Right renal cortex interstitium (tissue), 3 donors: ENCODE measurements at places on chromosomes 6 and 20. TPM values are rescaled to one million over a fixed set of nuclear protein-coding genes. Genes with fewer than 3 reads are reported as not detected.

GRCh38 chr6:41732591-41733359, 2.6 kb downstream of the TFEB start:
- no peak for DNase-seq

OPRM1 gene
- not detected for polyA plus RNA-seq

- no peak for DNase-seq
Observed at GRCh38 chr6:135568379-135568778, 70.8 kb upstream of the AHI1 start.

GRCh38 chr6:161064915-161065314, 73.3 kb downstream of the MAP3K4 start:
- no peak for DNase-seq

DNA sequence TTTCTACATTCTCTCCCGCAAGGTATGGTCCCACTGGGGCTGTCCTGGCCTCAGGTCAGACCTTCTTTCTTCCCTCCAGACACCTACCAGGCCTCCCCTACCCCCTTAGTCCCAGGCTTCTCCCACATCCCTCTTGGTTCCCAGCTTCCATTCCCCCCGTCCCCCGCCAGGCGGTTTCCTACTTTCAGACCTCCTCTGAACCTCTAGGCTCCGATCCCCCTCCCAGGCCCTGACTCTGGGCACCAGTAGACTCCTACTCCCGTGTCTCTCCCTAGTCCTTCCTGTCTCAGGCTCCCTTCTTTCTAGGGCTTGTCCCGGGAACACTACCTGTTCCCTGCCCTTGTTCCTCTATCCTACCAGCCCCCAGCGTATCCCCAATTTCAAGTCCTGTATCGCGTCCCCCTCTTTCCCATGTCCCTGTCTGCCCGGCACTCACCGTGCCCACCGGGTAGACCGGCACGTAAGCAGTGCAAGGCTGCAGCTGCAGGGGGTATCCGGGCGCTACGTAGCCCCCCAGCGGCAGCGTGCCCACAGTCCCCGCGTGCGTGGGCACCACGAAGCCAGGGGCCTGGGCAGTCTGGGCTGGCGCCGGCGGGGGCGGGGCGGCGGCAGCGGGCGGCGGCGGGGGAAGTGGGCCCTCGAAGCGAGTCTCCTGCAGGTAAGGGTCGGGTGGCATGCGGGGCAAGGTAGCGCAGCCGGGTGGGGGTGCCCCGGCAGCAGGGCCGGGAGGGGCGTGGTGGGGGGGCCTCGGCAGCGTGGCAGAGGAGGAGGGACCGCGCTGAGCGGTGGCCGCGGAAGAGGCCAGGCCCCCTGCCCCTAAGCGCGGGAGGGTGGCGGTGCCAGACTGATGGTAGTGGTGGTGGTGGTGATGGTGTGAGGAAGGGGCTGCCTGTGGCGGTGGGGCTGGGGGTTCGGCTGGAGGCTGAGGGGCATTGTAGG, 1.5 kb downstream of the PRRT1 start:
- DNase-seq = no peak

DNA sequence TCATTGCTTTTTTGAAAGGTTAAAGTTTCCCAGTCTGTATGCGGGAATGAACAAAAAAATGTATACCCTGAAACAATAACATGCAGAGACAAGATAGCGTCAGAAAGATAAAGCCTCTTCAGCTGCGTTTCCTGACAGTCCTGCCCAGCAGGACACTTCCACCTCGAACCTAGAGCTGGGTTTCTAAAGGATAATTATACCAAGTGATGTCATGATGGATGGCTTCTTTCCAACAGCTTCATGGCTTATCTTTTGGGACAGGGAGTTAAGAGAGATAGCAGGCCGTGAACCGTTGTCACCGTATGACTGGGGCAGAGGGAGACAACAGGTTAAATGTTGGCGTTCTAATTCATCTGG, 267.6 kb upstream of the SGK1 start:
- no peak for DNase-seq

- no peak for DNase-seq
Observed at GRCh38 chr6:89412071-89413005, at the start of gene RRAGD. Gene RRAGD, minus strand, starts transcription at chr6:89412273. Its CDS starts 280 bp downstream, at chr6:89411993.

DNA sequence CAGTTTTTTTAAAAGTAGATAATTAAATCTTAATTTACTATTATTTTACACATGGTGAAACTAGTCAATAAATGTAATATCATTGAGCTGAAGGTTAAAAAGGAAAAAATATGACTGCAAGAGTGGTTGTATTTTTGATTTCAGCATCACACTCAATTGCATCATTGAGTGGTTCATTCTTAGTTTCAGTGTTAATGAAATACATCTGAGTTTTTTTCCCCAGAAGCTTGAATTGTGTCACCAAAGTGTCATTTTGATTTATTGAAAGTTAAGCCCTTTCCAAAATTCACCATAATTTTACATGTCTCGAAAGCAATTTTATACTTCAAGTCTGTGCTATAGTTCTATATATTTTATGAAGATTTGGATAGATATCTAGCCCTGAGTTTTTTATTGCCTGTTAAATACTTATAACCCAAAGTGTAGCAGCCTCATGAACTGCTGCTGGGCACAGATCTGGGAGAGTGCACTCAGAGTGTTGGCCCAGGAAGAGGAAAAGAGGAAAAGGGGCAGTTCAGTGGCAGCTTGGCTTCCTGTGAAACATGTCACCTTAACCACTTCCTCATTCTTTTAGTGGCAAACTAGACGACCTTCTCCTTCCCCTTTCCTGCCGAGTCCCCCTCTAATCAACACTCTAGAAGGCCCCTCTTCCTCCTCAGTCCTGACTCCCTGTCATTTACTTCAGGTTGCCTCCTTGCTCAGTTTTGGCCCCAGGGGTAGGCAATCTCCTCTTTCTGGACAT, 140.7 kb downstream of the ESR1 start:
- DNase-seq = no peak

DNA sequence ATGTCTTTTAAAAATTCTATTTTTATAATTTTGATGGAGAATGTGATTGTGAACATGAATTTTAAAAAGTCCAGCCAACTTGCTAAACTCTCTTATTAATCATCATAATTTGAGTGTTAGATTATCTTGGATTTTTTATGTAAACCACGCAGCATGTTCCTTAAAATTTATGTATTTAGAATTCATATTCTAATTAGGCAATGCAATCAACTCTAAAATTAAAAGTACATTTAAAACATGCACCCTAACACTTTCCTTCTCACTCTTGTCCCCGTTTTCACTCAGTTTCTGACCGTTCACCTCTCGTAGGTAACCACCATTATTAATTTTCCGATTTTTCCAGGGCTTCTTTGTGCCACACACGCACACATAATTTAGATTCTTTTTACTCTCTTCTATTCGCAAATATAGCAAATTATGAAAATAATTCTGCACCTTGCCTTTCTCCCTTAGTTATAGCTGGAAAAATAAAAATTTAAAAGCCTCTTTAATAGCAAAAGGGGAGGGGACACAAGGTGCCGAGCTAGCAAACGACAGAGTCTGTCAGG, 329 bp upstream of the ZKSCAN3 start:
- no peak for DNase-seq

DNA sequence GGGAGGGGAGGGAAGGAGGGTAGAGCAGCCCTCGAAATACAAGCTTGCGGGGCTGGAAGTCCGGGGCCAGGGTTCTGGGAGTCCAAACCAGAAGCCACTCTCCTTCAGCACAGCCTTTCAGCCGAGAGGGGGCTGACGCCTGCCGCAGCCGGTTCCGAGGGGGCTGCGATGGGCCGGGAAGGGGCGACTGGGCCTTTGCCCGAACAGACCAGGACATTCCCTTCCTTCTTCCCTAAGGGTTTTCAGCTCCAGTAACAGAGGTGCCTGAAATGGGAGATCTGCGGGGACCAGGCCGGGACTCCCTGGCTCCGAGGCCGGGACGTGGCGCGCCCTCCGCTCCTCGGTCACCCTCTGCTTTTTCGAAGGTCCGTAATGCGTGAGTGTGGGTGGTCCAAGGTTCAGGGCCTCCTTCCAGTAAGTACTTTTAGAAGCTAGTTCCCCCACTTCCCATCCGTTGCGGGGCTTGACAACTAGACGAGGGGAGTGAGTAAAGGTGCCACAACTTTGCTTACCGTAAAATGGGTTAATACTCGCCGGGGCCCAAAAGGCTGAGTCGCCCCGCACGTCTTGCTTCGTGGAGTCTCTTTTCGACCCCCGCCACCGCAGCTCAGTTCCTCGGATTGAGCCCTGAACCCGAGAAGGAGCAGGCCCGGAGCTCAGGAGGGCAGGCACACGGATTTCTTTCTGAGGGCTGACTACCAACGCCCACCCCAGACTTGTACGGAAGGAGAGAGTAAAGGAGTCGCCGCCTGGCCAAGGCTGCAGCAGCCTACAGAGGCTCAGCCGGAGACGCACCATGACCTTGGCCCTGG, 2.9 kb upstream of the OLIG3 start:
- no peak for DNase-seq
